ENCODE measurements at places on chromosomes 4 and X.

DNA sequence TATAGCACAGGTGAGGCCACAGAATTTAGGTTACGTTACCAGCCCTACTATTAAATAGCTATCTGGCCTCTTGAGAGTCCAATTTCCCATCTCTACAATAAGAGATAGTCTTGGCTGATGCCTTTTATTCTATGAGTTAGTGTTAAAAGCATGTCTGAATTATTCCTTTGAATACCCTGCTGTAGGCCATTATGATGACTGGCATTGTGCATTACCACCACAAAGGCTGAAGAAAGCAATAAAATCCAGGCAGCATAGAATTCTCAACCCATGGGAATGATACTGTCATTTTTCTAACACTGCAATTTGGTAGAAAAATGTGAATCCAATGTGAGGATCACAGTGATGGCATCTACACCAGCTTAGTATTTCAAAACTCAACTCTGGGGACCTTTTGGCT is 51.4 kb downstream of the OTC start:
- H3K27ac ChIP-seq = no peak overlapping the region
- no peak for DNase-seq
- H3K36me3 ChIP-seq = no peaks in the 10 kb centered on the region
- H3K4me1 ChIP-seq = no peaks in the 10 kb centered on the region
- no peak overlapping the region for H3K4me3 ChIP-seq

DNA sequence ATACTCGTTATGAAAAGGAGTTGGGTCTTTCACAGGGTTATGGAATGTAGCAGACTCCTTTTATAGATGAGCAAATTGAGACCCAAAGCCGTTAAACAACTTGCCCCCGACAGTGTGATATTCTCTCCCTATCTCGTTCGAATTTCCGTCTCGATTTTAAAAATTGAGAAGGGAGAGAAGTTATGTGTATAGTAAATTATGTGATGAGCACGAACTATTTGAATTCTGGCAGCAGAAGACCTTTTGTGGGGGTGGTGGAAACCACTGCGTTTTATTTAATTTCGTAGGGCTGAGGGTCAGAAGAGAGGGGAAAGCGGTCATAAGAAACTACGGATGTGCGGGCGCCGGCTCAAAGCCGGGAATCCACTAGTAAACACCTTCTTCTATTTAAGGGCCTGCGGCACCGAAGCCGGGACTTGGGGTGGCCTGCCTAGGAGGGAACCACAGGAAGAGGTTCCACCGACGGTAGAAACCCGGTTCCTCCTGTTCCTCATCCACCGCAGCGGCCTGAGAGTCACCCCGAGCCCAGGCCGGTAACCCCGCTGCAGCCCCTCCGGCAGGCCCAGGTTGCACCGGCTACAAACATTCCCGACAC is 1.5 kb upstream of the DDX3X start:
- peak overlapping the region; percentile 99 for H3K4me3 ChIP-seq
- H3K27ac ChIP-seq = peak overlapping the region; percentile 100
- H3K27me3 ChIP-seq = no peaks in the 10 kb centered on the region

DNA sequence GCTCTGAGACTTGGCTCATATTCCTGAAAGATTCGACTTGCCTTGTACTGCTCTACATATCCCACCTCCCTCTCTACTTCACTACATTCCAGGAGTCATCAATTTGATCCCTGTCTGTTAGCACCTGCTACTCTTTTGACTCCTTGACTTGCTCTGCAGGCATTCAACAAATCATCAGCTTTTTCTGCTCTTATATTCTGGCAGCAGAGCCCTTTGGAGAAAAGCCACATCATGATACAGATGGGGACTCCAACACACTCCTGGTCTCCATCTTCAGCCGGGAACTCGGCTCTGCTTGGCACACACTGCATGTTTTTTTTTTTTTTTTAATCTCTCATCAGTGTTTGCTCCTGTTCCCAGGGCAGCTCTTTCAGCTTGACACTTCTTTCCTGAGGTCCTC is 293.2 kb upstream of the LCORL start:
- H3K27me3 ChIP-seq = no peaks in the 10 kb centered on the region
- H3K4me1 ChIP-seq = no peaks in the 10 kb centered on the region
- no peaks in the 10 kb centered on the region for H3K36me3 ChIP-seq
- no peak overlapping the region for H3K4me3 ChIP-seq
- DNase-seq = no peak

DNA sequence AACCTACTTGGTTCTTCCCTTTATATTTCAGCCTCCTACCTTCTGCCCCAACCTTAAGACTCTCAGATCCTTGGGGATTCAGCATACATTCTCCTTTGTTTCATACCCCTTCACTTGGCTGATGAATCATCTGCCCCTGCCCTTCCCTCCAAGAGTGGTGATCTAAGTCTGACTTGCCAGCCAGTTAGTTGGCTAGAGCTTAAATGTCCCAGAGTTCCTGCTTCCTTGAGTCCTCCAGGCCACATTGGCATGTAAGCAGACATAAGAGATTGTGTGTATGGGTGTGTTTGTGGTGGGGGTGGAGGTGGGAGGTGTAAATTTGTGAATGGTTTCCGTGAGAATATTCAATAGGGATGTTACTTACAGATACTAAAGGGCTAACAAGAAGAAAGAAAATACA is 3.7 kb upstream of the TEX13D start:
- no peaks in the 10 kb centered on the region for H3K36me3 ChIP-seq
- H3K4me1 ChIP-seq = no peaks in the 10 kb centered on the region
- H3K4me3 ChIP-seq = no peak overlapping the region
- DNase-seq = no peak
- H3K27ac ChIP-seq = no peak overlapping the region

DNA sequence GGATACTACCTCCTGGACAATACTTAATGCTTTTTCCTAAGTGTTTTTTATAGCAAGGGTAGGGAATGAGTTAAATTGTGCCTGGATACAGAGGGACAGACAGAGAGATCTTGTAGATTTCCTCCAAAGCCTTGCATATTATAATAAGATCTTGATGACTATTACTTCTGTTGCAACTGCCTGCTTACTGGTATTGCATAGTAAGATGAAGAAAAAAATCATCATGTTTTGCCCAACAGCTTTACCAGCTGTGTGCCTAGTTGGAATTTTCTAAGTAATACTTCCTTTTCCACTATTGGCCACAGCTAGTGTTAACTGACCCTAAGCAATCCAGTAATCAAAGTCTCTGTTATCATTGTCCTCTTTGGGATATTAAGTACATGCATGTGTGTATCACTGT is 139.0 kb downstream of the DCK start:
- H3K4me3 ChIP-seq = no peak overlapping the region
- H3K27me3 ChIP-seq = no peaks in the 10 kb centered on the region
- no peaks in the 10 kb centered on the region for H3K4me1 ChIP-seq
- H3K36me3 ChIP-seq = no peaks in the 10 kb centered on the region

DNA sequence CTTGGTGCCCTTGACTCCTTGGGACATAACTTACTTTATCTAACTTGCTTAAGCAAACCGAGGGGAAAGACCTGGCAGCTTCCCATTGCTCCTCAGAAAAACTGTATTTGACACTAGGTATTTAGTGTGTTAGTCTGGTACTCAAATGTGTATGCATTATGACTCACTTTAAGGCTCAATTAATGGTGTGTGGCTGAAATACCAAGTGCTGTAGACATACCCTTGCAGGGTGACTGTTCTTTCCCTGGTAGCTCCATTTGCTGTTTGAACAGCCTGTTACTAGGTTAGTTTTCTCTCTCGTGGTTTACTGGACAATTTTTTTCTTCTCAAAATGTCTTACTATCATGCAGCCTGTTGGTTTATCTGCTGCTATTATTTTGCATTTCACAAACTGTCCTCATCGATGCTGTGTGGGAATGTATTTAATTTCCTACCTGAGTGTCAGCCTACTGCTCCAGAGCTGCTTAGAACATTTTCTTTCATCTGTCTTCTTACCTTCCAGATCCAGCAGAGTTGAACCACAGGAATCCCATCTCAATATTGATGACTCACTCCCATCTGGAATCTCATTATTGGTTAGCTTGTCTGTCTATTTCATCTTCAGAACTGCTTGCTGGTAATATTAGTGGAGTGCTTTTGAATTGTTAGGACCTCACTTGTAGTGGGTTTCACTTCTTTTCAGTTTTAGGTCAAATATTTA is 158.0 kb upstream of the FAT1 start:
- H3K36me3 ChIP-seq = no peaks in the 10 kb centered on the region
- no peak overlapping the region for H3K27ac ChIP-seq
- no peaks in the 10 kb centered on the region for H3K4me1 ChIP-seq
- H3K27me3 ChIP-seq = no peaks in the 10 kb centered on the region

DNA sequence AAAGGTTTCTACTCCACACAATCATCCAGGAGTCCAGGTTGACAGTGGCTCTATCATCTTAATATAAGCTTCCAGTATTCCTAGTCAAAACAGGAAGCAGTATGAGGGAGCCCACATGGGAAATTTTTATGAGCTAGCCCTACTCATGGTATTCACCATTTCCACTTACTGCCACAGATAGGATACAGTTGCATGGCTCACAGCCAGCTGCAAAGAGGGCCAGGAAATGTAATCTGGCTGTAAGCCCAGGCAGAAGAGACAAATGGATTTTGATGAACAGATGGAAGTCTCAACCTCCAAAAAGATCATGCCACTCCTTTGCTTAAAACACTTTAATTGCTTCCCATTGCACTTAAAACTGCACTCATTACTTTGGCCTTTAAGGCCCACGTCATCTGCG is 150.6 kb downstream of the ADAMTS3 start:
- DNase-seq = no peak
- no peak overlapping the region for H3K27ac ChIP-seq
- no peaks in the 10 kb centered on the region for H3K4me1 ChIP-seq
- no peaks in the 10 kb centered on the region for H3K36me3 ChIP-seq
- no peak overlapping the region for H3K4me3 ChIP-seq
- no peaks in the 10 kb centered on the region for H3K27me3 ChIP-seq

DNA sequence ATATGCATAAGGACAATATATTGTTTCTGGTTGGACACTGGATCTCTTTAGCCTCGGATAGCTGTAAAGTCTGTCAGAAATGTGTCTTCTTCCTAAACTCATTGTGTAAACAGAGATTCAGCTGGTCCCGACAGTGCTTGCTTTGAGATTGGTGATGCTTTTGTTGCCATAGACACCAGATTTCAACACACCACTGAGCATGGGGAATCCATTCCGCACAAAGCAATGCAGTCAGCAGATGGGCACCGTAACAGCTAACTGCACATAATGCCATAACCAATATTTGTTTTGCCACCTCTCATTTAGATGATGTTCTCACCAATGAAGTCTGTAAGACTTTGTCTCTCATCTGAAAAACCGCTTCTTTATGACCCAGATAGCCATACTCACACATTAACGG is 33.3 kb upstream of the FAM47C start:
- H3K27ac ChIP-seq = no peak overlapping the region
- H3K4me1 ChIP-seq = no peaks in the 10 kb centered on the region
- no peak for DNase-seq
- no peaks in the 10 kb centered on the region for H3K27me3 ChIP-seq

All from ascending aorta (tissue), 2 donors.